ENCODE measurements at places on chromosomes 16 and 17.

GRCh38 chr16:58481931-58482330, 18.0 kb upstream of the NDRG4 start:
- no peak for DNase-seq

DNA sequence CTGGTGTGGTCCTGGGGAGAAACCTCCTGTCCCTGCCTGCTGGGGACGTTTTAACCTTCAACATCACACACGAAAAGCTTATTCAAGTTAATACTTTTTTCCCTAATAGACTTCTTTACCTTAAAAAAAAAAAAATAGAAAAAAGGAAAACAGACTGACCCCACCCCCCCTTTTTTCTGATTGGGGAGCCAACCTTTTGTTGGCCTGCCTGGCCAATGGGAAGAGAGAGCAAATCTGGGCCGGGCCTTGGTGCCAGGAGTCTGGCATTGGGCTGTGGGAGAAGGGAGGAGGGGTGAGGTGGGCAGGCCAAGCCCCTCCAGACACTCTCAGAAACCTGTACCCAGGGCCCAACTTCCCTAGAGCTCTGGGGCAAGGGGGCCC, 3.0 kb downstream of the CBX8 start:
- no peak for DNase-seq

DNA sequence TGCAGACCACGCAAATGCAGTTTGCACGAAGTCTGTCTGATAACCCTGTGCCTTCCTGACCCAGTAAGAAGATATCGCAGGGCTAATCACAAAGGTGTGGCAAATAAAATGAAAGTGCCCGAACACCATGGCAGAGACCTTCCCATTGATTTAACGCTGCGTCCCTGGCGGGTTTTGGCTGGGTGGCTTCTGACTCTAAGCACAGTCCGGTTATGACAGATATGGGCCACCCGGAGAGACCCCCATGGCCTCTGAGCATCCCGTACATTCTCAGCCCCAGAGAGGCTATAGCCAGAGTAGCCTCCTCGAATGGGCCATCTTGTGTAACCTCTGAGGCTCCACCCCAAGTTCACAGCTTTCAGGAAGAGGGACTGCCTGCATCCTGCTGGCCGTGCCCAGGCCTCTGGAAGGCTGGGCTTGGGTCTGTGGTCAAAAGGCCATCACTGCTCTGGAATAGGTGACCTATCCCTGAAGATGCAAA, 5.5 kb downstream of the FOXC2 start:
- no peak for DNase-seq

GRCh38 chr16:2824626-2825025, 5.5 kb upstream of the ZG16B start:
- DNase-seq = no peak

DNA sequence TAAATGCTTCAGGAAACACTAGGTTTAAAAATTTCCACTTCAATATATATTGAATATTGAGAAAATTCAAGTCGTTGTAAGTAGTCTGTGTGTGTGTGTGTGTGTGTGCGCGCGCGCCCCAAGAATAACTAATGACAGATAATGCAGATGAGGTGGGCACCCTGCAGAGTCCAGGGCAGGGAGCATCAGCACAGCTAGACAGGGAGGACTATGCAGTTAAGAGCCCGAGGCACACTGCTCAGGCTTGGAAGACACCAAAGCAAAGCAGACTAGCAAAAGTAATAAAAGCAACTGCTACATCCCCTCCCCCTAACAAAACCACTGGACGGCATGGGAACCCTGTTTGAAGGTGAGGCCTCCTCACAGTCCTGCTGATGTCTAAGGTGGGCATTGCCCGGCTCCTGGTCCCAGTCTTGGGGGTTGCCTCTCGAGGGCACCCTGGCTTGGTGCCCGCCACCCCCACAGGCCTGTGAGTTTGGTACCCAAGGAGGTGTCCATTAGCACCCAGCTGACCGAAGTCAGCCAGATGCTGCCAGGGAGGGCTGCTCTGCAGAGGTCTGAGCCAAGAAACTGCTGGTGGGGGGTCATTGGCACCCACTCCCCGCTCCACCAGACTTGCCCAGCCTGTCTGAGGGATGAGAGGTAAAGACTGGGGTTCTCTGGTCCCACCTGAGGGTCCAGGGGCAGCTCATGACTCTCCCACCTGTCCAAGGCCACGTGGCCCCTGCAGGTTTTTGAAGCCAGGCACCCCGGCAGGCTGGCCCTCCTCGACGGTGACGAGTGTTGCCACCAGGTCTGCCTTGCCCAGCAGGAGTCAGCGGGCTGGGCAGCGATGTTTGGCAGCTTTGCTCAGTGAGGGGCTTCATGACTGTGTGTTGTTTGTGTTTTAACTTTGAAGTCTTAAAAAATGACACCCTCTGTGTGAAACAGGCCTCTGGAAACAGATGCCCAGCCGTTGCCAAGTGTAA, 18.7 kb downstream of the LRRC75A start:
- no peak for DNase-seq

Data from NCI-H2171 (cell line).